ENCODE measurements at places on chromosomes 12 and 14. TPM values are rescaled to one million over a fixed set of nuclear protein-coding genes. Genes with fewer than 3 reads are reported as not detected.

ARF3 gene
- 44.8 TPM for total RNA-seq

FGF23 gene
- total RNA-seq = not detected

SSTR1 gene
- 0.37 TPM for total RNA-seq

KLHL33 gene
- 0.77 TPM for total RNA-seq

RD3L gene
- total RNA-seq = 29.8 TPM

DPF3 gene
- 28.7 TPM for total RNA-seq

PTPN21 gene
- 37.8 TPM for total RNA-seq

TBX3 gene
- total RNA-seq = 16.3 TPM

HHIPL1 gene
- 1.5 TPM for total RNA-seq

FOS gene
- total RNA-seq = 25.4 TPM

SLC25A47 gene
- not detected for total RNA-seq

PAX9 gene
- not detected for total RNA-seq

COCH gene
- total RNA-seq = 0.50 TPM

ATF1 gene
- total RNA-seq = 25.9 TPM

KITLG gene
- total RNA-seq = 9.0 TPM

All from left ventricle myocardium superior (tissue), 1 donor.